ENCODE measurements at places on chromosomes 1 and 21.

- peak; percentile 13 for DNase-seq
Measured at GRCh38 chr1:48767975-48768510, 8.6 kb downstream of the BEND5 start.

DNA sequence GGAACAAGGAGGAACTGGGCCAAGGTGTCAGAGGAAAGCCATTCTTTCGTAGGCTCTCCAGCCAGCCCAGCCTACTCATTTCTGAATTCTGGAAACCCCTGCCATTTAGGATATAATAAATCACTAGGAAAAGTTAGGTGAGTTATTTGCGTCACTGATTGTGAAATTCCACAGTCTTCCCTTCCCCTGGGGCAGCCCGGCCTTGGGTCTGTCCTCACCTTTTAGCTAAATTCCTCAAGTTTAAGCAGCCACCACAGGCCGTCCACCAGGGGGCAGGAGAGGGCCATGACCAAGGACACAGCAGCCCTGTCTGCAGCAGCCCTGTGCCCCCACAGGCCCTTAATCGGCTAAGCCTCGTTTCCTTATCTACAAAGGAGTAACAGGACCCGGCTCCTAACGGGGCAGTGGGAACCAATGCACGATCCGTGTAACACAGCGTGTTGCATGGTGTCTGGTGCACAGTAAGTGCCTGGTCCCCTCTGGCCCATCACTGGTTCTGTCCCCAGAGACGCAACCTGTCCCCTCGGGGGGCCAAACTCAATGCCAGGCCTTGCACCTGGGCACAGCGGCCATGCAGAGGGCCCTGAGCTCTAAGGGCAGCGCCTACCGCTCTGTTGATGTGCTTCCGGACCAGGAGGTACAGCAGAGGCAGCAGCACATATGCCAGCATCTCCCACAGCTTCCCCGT lies 18.1 kb downstream of the GPR157 start:
- DNase-seq, result peak; percentile 86

- DNase-seq, result no peak
Measured at GRCh38 chr1:76218888-76219287, 144.3 kb downstream of the ST6GALNAC3 start.

DNA sequence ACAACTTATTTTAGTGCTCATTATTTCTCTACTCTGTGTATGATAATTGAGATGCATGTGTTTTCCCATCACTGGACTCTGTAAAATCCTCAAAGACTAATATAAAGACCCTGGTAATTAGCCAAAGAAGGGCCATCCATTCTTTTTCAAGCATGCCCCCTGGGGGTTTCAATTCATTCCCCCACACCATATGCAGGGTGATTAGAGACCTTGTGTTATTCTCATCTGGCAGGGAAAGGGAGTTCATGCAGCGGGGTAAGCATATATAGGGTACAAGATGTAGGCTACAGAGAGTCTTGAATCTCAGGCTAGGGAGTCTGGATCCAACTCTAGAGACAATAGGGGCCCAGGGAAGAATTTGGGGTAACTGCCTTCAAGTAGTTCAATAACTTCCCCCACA lies 166.5 kb downstream of the TNR start:
- no peak for DNase-seq

DNA sequence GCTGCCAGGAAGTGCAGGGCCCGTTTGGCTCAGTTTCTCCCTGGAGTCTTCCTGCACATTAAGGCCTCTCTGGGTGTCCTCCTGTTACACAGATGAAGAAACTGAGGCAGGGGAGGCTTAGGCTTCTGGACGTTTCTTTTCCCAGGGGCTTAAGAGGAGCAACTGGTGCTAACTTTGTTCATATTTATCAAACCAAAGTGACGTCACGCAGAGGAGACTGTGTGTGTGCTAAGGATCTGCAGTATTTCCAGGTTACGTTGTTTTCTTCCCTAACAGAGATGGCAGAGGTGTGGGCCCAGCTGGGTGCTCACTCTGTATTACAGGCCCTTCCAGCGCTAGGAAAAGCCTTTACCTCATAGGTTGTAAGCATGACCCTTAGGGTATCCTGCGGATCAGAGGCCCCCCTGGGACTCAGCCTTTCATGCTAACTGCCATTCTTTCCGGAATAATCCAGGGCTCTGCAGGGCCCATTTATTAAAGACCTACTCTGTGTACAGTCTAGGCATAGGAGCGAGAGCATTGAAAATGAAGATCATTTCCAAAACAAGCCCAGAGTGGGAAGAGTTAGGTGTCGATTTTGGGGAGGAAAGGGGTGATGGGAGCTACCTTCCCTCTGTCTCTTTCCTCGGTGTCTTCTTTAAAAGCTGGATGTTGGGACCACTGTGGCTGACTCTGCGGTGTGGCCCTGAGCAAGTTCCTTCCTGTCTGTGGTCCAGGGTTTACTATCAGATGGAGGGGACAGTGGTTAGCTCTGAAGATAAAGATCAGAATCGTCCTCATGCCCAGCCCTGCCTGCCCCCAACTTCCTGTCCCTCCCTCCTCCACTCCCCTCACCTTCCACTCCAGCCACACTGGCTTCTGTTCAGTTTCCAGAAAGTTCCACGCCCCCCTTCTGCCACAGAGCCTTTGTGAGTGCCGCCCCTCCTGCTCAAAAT lies 4.6 kb downstream of the AGTRAP start:
- no peak for DNase-seq

- peak; percentile 83 for DNase-seq
Measured at GRCh38 chr1:23577056-23578004, 18.0 kb upstream of the ID3 start.

- peak; percentile 86 for DNase-seq
Measured at GRCh38 chr21:41666641-41667081, 100.2 kb downstream of the RIPK4 start.

DNA sequence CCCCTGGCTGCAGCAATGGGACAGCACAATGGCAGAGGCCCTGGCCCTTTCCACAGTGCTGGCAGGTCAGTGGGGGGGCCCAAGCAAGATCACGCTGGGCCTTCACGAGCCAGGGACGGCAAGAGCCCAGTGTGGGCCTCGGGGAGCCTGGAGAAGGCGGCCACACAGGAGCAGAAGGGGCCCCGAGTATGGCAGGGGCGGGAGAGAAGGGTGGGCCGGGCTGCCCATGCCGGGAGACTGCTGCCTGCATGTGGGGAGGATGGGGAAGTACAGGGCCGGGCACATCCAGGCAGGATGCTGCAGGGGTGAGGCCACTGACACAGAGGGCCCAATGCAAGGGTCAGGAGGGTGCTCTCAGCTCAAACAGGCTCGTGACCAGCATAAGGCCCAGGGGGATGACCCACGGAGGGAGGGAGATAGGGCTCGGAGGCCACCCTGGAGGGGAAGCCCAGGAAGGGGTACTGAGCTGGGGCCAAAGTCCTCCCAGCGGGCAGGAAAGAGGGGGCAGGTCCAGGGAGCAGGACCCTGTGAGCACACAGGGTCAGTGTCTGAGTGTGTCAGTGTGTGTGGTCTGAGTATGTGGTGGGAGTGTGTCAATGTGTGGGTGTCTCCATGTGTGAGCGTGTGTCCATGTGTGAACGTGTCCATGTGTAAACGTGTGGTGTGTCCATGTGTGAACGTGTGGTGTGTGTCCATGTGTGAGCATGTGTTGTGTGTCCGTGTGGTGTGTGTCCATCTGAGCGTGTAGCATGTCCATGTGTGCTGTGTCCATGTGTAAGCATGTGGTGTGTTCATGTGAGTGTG lies 13.1 kb downstream of the SLC19A1 start:
- peak; percentile 61 for DNase-seq
